Renal pelvis (tissue), 12 donors: ENCODE measurements at places on chromosomes 5 and 9. TPM values are rescaled to one million over a fixed set of nuclear protein-coding genes. Genes with fewer than 3 reads are reported as not detected.

- no peak for DNase-seq
Measured at GRCh38 chr5:24571302-24571701, 73.5 kb downstream of the CDH10 start.

DNA sequence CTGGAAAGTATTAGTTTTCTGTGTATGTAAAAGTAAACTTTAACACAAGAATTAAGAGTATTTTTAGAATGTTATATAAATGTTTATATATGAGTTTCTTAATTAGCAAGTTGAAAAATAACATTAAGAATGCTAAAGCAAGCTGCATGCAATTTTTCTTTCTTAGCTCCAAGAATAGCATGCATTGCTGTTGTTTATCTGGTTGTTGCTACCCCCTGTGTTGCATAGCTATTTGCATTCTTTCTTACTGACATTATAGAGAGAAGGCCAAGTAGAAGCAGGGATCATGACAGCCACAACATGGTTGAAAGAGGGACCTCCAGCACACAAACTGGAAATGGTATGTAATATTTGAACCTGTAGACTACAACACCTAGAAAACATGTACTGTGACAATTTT, 94.8 kb downstream of the ERCC6L2 start:
- DNase-seq: no peak

- DNase-seq: no peak
Measured at GRCh38 chr5:82244854-82245635, 33.1 kb downstream of the RPS23 start.

DNA sequence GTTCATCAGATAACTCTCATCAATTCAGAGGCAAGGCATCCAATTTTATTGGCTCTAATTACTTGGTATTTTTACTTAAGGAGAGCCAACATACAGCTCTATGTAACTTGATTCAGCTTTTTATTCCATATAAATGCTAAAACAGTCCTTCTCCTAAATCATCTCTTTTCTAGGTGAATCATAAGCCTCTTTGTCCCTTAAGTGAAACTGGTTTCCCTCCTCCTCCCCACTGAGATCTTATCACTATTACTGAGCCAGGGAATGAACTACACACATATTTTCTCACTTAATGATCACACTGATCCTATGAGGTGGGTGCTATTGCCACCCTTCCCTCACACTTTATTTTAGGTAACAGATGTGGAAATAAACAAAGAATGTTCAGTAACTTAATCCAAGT, 1143.8 kb downstream of the MAT2B start:
- no peak for DNase-seq

- DNase-seq: peak; percentile 10
Measured at GRCh38 chr9:74125941-74126340, 371.2 kb upstream of the RORB start.

DNA sequence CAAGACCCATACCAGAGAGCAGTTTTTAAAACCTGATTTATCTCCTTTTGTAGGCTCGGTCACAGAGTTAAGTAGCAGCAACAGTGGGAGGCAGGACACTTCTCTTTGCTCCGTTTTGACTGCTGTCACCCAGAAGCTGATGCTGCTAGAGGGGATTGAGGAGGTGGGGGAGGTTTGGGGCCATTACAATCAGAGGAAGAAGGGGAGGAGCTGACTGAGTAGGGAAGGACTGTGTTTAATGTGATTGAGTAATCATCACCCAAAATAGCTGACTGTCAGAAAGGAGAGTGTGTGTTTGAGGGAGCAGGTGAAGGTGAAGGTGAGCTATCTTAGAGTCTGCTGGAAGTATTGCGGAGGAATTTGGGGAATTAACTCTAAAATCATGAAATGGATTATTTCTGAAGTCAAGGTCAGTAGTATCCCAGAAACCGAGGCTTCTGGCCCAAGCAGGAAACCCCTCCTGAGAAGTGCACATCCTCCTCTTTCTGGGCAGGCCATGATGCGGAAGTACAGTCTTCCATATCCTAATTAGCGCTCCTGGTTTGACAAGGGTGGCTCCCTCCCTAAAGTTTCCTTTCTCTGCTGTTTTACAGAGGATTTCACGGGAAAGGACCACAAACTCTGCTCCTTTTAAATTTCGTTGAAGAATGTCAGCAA, 214.9 kb downstream of the PLK2 start:
- DNase-seq: no peak

DNA sequence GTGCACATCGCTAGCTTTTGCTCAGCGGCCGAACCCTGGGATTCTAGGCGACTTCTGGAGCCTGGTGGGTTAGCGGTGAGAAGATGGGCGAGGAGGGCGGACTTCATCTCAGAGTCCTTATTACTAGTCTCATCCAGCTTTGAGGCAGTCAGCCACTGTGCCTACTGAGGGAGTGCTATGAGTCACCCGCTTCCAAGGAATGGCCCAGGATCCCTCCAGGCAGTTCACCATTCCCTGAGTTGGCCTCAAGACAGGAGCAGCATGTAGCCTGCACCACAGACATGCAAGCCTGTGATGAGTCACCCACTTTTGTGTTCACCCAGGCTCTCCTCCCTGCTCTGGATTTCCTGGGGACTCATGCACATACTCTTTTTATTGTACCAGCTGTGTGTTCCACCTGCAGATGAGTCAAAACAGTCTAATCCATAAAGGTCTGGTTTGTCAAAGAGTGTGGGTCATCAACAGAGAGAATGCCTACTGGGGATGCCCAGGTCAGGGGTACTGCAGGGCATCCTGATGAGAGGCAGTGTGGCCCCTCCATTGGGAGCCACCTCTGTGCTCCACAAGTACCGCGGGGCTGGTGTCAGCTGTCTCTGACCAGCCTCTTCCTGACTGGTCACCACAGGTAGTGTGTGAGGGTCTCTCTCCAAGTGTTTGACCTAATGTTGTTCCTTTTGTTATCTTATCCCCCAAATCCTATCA, 20.2 kb downstream of the SLC22A5 start:
- DNase-seq: no peak

GRCh38 chr5:180360078-180360957, 7.2 kb upstream of the GFPT2 start:
- DNase-seq: no peak

DNA sequence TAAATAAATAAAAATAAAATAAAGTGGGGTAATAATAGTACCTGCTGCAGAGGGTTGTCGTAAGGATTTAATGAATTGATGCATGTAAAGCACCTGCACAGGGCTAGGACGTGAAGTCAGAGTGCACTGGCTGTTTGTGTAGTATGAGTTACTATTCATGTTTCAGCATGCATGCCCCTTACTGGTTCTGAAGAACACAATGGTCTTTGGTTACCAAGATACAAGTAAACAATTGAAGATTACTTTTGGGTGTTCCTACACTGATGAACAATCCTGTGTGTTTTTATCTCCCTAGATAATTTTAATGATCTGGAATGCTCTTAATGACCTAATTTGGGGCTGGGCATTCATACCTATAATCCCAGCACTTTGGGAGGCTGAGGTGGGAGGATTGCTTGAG, 23.2 kb upstream of the PRRC2B start:
- no peak for DNase-seq

DNA sequence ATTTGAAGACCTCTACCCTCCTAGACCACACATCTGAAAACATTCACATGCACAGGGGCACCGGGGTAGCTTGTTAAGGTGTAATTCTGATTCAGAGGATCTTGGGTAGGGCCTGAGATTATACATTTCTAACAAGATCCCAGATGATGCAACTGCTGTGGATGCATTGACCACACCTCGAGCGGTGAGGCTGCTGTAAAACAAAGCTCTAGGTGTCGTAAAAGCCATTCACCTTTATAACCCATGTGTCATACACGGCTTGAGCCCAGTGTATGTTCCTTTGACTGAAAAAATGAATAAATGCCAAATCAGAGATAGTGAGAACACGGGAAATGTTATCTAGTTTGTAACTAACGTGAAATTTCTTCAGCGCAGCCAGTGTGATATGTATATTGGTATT, 1578.2 kb upstream of the WWC1 start:
- DNase-seq: no peak

DNA sequence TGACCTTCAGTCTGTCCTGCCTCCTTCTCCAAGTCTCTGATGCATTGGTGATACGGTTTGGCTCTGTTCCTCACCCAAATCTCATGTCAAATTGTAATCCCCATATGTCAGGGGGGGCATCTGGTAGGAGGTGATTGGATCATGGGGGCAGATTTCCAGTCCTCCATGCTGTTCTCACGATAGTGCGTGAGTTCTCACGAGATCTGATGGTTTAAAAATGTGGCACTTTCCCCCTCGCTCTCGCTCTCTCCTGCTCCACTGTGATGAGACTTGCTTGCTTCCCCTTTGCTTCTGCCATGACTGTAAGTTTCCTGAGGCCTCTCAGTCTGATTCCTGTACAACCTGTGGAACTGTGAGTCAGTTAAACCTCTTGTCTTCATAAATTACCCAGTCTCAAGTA, 14.7 kb upstream of the ANKRD34B start:
- no peak for DNase-seq

- DNase-seq: no peak
Measured at GRCh38 chr5:28808967-28809810, 1770.8 kb upstream of the CDH9 start.

GRCh38 chr5:67510204-67510603, 313.6 kb upstream of the CD180 start:
- DNase-seq: no peak

DNA sequence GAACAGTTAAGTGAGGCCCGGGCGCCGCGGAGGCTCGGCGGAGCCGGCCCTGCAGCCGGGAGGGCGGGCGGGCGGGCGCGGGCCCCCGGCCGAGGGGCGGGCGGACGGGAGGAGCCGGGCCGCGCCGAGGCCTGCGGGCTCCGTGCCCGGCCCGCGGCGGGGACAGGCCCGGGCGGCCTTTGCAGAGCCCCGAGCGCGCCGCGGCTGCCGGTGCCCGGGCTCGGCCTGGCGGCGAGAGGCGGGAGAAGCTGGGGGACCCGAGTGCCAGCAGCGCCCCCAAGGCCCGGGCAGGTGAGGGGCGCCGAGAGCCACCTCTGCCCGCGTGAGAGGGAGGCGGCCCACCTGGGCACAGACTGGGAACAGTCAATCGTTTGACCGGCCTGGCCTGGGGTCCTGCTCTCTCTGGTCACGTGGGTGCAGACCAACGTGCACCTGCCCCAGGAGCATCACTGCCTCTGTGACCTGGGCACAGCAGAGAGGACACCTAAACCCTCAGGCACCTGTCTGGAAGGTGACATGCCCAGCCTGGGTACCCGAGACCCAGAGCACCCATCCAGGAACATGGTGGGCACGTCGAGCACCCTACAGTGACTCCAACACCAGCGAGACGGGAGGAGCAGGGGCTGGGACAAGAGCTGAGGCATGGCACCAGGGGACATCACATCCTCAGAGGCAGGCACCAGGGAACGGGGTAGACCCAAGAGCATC, 531 bp downstream of the MVB12B start:
- no peak for DNase-seq

- DNase-seq: no peak
Measured at GRCh38 chr5:157345485-157345884, 79.6 kb downstream of the CYFIP2 start.

DNA sequence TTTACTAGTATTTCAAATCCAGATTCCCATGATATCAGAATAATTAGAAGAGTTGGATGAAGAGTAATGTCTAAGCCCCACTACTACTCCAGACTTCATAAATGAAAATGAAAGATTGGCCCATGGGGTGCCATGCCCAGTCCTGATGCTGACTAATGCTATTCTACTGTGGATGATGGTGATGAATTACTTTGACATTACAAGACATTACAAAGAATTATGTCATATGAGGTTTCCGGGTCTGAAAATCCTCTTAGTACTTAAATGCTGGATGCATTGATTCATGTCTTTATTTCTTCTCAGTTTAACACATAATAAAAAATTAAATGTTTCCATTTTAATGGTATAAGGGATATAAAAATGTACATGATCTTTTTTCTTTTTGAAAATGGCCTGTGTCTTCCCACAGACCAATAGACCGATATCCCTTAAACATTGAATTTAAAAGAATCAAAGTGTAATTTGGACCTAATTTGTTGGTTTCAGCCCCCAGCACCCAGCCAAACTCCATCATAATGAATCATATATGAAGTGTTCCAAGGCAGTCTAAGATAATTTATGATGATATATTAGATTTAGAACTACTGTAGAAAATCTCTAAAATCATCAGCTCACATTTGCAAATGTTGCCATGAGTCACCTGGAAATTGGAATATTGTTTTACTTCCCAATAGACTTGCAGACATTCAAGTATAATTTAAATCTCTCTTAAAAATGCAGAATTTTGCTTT, 223.6 kb upstream of the SGCD start:
- no peak for DNase-seq

- DNase-seq: no peak
Measured at GRCh38 chr9:21317956-21318923, 13.1 kb upstream of the IFNA5 start.

- no peak for DNase-seq
Measured at GRCh38 chr5:169801324-169801777, 164.3 kb downstream of the DOCK2 start.

Gene SPATA31E1
- polyA plus RNA-seq: not detected

Gene PIP5K1B
- 6.3 TPM for polyA plus RNA-seq

Gene PFN3
- 3.1 TPM for polyA plus RNA-seq

Gene OCLN
- 46.1 TPM for polyA plus RNA-seq

Gene C5orf58
- 0.22 TPM for polyA plus RNA-seq

Gene GABRA1
- polyA plus RNA-seq: not detected

Gene DNM1
- 91.2 TPM for polyA plus RNA-seq

Gene ENC1
- polyA plus RNA-seq: 78.2 TPM

Gene MAN2A1
- 72.6 TPM for polyA plus RNA-seq

Gene TARS1
- 137 TPM for polyA plus RNA-seq

Gene RASGRF2
- polyA plus RNA-seq: 2.5 TPM
